Activated effector memory CD4-positive, alpha-beta T cell treated with Interleukin-2 at 50 U/mL for 16 hours (primary cell): ENCODE measurements at places on chromosomes 1 and 21.
A peak's percentile ranks its signal among the peaks of the same experiment; 100 is the strongest.

- no peak for DNase-seq
These were observed 392.3 kb upstream of the ADAMTS5 start for GRCh38 chr21:27359141-27359540.

DNA sequence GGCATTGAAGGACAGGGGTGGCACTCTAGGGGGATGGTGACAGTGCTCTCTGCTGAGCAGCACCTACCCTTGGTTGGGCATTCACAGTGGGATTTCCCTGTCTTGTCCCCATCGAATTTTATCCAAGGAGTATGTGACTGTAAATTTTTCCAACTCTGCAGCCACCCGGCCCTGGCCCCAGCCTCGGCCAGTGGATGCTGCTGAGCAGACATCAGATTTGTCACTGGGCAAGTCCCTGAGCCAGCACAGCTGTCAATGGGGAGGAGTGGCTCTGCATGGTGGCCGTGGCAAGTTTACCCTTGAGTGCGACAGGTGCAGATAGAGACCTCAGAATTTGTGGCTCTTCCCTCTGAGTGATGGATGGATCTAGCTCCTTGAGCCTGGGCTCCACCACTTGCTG, 240.2 kb upstream of the CSF3R start:
- DNase-seq: no peak

DNA sequence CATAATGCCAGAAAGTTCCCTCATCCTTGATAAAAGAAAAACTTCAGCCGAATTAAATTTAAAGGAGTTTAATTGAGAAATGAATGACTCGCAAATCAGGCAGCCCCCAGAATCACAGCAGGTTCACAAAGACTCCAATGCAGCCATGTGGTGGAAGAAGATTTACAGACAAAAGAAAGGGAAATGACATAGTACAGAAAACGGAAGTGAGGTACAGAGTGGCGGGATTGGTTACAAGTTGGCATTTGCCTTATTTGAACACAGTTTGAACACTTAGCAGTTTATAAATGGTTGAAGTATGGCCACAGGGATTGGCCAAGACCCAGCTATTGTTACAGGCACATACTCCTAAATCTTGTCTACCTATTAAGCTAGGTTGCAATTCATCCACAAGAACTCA, 46.6 kb downstream of the HIVEP3 start:
- DNase-seq: no peak

- no peak for DNase-seq
These were observed 44.9 kb upstream of the COL6A2 start for GRCh38 chr21:46052703-46053651.

DNA sequence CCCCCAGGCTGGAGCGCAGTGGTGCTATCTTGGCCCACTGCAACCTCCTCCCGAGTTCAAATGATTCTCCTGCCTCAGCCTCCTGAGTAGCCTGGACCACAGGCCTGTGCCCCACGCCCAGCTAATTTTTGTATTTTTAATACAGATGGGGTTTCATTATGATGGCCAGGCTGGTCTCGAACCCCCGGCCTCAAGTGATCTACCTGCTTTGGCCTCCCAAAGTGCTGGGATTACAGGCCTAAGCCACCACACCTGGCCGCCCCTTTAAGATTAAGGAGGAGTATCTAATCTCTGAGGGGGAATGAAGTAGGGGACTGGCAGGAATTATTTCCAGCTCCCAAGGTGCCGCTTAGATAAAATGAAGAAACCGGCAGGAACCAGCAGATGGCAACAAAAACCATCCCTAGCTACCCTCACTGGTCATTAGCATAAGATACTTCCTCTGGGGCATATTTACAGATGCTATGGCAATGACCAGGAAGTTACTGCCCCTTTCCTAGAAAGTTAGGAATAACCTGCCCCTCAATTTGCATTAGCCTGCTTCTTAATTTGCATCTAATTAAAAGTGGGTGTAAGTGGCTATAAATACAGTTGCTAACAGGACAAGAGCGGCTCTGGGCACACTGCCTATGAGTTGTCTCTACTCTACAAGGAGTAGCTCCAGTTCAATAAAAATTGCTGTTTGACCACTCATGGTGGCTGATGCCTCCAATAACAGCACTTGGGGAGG, 7.1 kb upstream of the NSUN4 start:
- DNase-seq: no peak

DNA sequence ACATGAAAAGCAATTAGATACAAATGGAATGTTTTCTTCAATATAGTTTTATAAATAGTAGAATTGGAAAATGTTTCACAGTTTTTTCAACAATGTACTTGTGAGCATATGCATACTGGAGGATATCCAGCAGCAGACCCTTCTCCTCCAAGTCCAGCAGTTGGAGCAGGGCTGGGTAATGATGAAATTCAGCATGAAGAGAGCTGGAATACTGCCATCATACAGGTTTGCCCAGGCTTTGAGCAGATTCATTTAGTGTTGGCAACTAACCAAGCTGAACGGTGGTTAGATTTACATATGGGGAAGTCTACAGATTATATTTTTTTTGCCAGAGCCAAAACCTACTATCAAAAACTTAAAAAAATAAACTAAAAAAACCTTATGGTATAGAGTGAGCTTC, 38.3 kb downstream of the WDR3 start:
- no peak for DNase-seq

GRCh38 chr1:197955486-197956394, 38.6 kb downstream of the LHX9 start:
- no peak for DNase-seq

DNA sequence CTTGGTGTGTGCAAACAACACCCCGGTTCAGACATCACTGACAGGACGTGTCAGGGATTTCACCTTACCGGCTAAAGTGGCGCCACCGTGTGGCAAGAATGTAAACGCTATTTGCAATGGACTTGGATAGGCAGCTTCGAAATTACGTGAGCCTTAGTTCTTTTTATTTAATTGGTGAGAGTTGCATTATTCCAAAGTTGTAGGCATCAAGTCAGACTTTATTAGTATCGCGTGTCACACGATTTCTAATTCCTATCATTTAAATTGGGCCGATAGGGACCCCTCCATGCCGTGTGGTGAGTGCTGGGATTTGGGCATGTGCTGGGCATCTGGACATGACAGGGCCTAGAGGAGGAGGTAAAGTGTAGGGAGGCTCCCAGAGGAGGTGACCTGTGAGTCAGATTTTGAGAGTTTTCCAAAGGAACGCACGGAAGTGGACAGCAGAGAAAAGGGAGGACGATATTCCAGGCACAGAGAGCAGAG, 14.5 kb upstream of the CPT2 start:
- peak; percentile 65 for DNase-seq

GRCh38 chr1:168057921-168058320, 78.8 kb downstream of the GPR161 start:
- DNase-seq: no peak

- no peak for DNase-seq
These were observed 83.7 kb upstream of the GCLM start for GRCh38 chr1:93992954-93993353.

- DNase-seq: no peak
These were observed 1211.6 kb upstream of the ADGRL4 start for GRCh38 chr1:80218112-80218511.

- DNase-seq: no peak
These were observed 37.2 kb upstream of the AGO1 start for GRCh38 chr1:35845766-35846165.

DNA sequence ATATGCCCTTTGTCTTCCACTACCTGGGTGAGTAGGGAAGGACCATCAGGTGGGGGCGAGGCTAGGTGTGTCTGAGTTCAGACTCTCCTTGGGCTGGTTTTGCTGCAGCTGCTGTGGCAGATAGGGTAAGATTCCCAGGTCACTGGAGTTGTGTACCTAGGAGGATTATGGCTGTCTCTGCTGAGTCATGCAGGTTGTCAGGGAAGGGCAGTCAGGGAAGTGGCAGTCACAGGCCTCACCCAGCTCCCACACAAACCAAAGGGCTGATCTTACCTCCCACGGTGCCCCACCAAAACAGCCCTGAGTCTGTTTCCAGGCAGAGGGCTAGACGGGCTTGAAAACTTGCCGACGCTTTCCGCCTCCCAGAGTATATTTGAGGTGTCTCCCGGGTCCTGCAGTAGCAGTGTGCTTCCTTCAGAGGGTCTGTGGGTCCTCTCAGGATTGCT, 201.6 kb upstream of the PLXNA2 start:
- DNase-seq: no peak

- peak; percentile 35 for DNase-seq
These were observed 15.9 kb downstream of the COL8A2 start for GRCh38 chr1:36109041-36109679.

GRCh38 chr1:206902702-206903101, 5.5 kb downstream of the IL24 start:
- DNase-seq: no peak

DNA sequence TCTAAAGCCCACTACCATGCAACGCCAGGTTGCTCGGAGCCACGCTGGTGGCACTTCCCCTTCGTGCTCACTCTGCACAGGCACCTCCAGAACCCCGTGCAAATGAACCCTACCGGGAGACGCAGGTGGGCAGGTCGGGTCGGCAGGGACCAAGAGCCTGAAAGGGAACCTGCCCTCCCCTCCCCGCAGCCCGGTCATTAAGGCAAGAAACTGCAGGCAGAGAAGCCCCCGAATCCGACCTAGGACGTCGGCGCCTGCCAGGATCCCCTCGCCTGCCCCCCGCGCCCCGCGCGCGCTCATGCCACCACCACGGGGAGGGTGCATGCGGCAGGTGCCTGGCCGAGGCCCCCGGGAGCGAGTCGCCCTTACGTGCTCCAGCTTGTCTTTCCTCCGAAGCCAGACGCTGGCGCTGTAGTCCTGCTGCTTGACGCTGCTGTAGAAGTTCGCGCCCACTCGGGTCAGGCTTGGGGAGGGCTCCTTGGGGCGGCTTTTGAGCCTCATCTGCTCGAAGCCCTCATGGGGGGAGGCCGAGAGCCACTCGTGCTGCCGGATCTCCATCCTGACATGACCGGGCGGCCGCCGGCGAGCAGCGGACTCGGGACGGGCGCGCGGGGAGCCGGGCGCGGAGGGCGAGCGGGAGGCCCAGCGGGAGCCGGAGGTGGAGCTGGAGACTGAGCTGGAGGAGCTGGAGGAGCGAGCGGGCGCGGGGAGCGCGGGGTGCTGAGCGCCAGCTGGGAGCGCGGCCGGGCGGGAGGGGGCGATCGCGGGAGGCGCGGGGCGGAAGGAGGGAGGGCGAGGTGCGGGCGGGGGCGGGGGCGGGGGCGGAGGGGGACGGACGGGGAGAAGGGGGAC, 552 bp downstream of the PLD5 start:
- no peak for DNase-seq

DNA sequence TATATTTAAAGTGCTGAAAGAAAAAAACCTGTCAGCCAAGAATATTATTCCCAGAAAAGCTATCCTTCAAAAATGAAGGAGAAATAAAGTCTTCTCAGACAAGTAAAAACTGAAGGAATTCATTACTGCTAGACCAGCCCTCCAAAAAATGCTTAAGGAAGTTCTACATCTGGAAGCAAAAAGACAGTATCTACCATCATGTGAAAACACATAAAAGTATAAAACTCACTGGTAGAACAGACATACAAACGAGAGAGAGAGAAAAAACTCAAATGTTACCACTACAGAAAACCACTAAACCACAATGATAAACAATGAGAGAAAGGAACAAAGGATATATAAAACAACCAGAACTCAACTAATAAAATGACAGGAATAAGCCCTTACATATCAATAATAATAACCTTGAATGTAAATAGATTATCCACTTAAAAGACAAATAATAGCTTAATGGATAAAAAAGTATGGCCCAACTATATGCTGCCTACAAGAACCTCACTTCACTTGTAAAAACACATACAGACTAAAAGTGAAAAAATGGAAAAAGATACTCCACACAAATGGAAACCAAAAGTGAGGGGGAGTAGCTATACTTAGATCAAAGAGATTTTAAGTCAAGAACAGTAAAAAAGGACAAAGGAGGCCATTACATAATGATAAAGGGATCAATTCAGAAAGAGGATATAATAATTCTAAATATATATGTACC, 22.0 kb downstream of the NSL1 start:
- DNase-seq: no peak

GRCh38 chr1:226798427-226799411, 59.6 kb upstream of the ITPKB start:
- DNase-seq: peak; percentile 57

DNA sequence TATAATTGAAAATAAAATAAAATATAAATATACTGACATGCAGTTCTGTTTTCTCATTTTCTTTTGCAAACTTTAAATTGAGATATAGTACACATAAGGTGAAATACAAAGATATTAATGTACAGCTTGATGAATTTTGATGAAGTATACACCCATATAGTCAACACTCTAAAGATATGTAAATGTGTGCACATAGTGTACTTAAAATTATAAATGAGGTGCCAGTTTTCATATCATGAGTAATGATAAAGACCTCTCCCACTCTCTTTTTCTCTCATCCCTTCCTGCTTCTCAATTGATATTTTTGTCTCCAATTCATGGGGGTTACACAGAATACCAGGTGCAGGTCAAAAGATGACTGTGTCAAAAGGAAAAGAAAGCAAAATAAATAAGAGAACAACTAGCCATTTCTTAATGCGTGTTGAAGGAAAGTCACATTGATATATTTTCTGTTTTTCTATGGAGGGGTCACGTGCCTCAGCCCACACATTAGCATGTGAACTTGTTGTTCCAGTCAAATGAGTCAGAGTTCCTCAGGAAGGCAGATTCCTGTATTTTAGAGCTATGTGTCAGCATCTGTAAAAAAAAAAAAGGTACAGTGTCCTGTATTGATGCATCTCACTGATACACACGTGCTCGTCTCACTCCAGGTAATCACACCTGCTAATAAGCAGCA, 64.3 kb upstream of the HOOK1 start:
- DNase-seq: no peak

DNA sequence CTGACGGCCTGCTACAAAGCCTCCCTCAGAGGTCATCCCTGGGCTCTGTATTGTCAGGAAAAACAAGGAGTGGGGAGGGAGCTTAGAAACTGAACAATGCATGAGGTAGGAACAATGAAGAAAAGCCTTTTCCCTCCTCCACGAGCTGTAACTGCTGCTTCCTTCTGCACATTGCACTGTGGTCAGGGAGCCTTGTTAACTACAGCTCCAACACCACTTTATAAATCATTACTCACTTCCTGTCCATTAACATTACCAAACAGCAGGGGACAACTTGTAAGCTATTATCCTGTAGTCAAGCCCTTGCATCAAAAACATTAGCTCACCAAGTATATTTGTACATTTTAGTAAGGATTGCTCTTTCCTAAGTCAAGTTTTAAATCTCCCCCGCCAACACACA, 336.0 kb upstream of the NR5A2 start:
- no peak for DNase-seq

DNA sequence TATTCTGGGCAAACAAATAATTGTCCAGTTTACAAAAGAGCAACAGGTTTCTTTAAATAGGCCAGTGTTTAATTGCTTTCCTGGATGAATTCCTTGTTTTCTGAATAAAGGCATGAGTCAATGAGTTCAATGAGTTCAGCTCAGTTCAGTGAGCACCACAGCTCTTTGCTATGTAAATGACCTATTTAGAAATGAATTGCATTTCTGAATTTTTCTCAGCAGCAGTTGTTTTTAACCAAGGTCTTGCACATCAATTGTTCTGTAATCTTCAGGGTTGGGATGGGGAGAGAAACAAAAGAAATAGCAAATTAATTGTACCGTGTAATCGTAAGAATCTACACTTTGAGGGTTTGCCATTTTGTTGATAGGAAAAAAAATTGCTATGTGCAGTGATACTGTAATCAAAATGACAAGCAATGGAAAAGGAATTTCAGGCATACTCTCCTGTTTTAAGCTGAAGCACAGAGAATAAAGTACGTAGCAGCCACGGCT, 45.7 kb downstream of the MIS18A start:
- DNase-seq: no peak
